ENCODE measurements at places on chromosomes 12 and 14.

DNA sequence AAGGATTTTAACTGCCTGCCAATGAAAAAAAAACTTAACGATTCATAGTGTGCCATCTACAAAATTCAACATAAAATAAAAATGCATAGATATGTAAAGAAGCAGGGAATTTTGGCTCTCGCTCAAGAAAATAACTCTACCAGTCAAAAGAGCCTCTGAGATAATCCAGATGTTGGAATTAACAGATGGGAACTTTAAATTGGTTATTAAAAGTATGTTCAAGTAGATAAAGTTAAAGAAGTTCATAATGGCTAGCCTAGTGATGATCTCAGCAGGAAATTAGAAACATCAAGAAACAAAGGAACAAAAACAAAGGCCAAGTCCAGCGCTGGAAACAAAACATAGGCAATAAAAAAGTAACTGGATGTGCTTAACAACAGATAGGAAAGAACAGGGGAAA is 23.1 kb downstream of the PIK3C2G start:
- DNase-seq: no peak

- DNase-seq: no peak
Observed at GRCh38 chr12:108605000-108605689, 7.3 kb upstream of the TMEM119 start.

GRCh38 chr14:104578321-104578720 is 1.2 kb upstream of the C14orf180 start:
- DNase-seq: no peak

DNA sequence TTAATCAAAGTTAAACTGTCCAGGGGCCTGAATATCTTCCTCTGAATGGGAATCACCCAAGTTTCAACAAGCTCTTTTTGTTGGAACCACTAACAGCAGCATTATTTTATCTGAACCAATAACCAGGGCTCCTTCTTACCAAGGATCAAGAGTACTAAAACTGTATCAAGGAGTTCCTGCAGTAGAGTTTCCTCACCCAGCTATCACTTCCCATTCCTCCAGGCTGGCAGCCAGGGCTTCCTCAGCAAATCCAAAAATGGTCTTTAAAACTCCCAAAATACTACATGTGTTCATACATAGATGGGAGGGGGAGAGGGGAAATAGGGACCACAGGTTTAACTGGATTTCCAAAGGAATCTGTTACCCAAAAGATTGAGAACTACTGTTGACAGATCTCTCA is 10.5 kb downstream of the FMNL3 start:
- DNase-seq: no peak

DNA sequence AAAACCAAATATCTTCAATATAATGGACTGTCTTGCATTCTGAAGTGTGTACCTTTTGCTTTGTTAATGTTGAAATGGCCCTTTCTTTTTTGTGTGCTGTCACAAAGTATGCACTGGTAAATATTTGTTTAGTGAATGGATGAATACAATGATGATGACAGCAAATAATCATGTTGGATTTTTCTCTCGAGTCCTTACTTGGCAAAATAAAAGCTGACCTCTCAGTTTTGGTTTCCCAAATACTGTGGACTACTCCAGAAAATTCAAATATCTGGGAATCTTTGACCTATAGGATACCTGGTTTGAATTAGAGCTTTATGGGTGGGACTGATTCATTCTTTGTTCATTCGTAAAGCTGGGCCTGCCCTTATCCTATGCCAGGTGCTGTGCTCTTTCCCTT is 5.5 kb downstream of the UBE3B start:
- no peak for DNase-seq

- no peak for DNase-seq
Observed at GRCh38 chr14:74290415-74290814, 12.3 kb downstream of the ABCD4 start.

DNA sequence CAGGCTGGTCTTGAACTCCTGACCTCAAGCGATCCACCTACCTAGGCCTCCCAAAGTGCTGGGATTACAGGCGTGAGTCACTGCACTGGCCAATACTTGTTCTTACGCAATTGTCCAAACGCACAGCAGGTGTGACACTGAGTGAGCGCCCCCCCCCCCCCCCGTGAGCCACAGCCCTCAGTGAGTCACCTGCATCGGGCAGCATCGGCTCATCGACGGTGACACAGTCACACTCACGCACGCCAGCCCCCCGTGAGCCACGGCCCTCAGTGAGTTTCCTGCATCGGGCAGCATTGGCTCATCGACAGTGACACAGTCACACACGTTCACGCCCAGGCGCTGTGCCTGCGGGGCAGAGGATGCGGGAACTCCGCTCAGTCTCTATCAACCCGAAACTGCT is 42.5 kb downstream of the GALNT9 start:
- no peak for DNase-seq

- no peak for DNase-seq
Observed at GRCh38 chr12:68978678-68979077, 45.7 kb upstream of the CPM start.

DNA sequence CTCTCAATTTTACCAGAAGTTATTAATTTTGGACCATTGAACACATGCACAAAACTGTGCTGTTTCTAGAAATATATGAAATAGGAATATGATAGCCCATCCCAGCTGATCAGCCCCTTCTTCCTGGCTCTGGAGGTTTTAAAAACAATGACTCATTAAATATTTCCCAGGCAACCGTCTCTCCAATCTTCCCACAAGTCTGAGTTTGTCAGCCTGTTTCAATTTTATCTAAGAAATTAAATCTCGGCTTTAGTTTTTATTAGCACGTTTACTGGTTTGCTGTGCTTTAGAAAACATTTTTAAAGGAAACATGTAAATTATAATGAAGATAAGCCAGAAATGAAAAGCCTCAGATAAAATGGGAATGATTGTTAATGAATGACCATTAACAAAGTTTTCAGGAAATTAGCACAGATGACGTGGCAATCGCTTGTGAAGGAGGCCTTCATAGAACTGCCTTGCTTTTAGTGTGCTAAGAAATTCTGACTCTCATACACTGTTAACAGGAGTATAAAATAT is 89.3 kb upstream of the RAP1B start:
- DNase-seq: no peak

- no peak for DNase-seq
Observed at GRCh38 chr14:61517911-61518384, 177.4 kb upstream of the HIF1A start.

GRCh38 chr14:59336098-59336497 is 129.1 kb downstream of the GPR135 start:
- no peak for DNase-seq

- DNase-seq: no peak
Observed at GRCh38 chr14:105854600-105855245, 328.3 kb downstream of the TMEM121 start.

- DNase-seq: no peak
Observed at GRCh38 chr14:26528415-26529182, 69.2 kb downstream of the NOVA1 start.

DNA sequence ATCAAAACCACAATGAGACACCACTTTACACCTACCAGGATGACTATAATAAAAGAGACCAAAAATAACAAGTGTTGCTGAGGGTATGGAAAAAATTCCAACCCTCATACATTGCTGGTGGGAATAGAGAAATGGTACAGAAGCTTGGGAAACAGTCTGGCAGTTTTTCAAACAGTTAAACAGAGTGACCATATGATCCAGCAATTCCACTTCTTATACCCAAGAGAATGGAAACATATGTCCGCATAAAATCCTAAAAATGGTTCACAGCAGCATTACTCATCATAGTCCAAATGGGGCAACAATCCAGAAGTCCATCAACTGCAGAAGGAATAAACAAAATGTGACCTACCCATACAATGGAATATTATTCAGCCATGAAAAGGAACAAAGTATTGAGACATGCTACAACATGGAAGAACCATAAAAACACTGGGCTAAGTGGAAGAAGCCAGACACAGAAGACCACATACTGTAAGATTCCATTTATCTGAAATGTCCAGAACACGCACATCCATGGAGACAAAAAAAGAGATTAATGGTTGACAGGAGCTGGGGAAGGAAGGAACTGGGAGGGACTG is 44.5 kb downstream of the CHGA start:
- DNase-seq: no peak

GRCh38 chr12:85803231-85803630 is 33.0 kb downstream of the RASSF9 start:
- DNase-seq: no peak

GRCh38 chr14:22761734-22762133 is 4.8 kb upstream of the OXA1L start:
- DNase-seq: no peak

DNA sequence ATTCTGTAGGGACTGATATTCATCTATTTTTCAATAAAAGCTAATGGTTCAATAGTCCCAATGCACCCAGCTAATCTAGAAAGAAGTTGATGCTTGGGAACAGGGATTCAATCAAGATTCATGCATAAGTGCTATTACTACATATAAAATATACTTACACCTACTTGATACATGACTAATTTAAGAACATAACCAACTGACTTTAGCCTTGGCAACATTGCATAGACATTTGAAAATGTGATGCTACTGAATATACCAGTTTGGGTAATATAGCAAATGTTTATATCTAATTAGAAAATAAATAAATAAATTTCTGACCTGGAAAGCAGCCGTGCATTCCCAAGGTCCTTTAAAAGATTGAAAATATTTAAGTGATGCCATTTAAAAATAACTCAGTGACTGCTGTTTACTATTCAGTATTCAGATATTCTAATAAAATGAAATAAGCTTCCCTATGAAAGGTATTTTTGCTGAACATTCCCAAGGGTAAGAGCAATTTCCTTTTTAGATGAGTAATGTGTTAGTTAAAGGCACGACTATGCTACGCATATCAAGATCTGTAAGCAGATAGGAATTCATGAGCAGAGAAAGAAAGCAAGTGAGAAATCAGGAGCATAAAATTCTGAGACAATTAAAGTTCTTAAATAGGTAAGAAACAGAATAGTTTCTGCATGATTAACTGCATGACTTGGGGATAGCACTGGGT is 160.6 kb upstream of the SYT1 start:
- DNase-seq: no peak

DNA sequence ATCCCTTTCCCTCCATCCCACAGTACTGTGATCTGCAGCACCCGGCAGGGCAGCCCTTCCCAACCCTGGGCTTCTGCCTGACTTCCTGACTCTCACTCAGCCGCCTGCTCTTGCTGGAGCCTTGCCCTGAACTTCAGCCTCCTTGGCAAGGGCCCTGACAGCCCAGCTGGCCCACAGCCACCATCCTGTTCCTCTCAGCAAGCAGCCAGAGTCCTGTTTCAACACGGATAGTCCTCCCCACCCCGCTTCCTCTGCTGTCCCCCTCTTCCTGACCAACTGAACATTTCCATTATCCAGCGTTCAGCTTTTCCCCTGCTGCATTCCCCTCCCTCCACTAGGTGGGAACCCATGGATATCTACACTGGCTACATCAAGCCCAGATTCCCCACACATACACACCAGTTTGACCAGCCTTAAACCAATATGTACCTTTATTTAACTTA is 74.0 kb upstream of the MDM1 start:
- no peak for DNase-seq

- no peak for DNase-seq
Observed at GRCh38 chr12:5388581-5389535, 43.0 kb upstream of the NTF3 start.

GRCh38 chr14:75449696-75450095 is 21.9 kb downstream of the JDP2 start:
- DNase-seq: no peak

- DNase-seq: no peak
Observed at GRCh38 chr12:23525450-23526072, 423.9 kb downstream of the SOX5 start.

DNA sequence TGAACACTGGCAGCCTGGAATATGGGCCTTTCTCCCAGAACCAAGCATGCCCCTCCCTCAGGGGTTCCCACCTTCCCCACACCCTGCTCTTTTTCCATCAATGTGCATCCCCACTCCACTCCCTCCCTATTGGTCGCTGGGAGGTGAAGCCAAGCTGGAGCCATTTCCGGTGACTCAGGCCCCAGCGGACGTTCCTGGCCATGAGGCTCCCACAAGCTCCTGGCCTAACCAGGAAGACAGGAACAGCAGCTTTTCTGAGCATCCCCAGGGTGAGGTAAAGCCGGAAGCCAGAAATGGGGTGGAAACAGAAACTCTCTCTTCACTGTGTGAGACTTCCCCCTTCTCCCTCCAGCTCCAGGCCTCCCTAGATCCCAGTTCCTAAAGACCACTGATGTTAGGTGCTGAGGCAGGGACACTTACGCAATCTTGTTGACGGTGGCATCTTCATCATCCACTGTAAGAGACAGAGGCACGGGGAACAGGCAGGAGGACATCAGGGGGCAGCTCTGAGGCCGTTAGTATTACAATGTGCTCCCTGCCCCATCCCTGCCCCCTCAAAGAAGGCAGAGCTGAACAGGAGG is 5.1 kb downstream of the LMBR1L start:
- no peak for DNase-seq

- peak; percentile 63 for DNase-seq
Observed at GRCh38 chr12:125065021-125065918, at the start of gene AACS. TSS of gene AACS (plus strand) at chr12:125065435. CDS start at chr12:125065585, 150 bp downstream.

- no peak for DNase-seq
Observed at GRCh38 chr12:3085341-3086139, 8.4 kb downstream of the TSPAN9 start.

- no peak for DNase-seq
Observed at GRCh38 chr12:65510584-65511050, 232.1 kb downstream of the MSRB3 start.

DNA sequence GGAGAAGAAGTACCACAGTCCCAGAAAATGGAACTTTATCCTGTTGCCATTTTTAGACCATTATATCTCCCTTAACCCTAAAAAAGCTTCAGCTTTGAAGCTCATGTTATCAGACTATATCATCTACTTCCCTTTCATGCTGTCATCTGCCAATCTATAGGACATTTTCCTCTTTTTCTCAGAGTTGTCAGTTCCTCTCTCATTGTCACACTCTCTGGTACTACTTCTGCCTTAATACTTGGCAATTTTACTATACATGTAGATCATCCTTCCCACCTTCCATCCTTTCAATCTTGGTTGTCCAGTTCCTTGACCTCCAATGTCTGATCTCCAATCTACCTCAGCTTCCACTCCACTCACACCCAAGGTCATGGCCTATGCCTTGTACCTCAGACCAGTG is 57.4 kb downstream of the SLC15A5 start:
- no peak for DNase-seq

- DNase-seq: no peak
Observed at GRCh38 chr12:94678379-94678778, 28.0 kb upstream of the TMCC3 start.

Measured in stimulated activated CD4-positive, alpha-beta T cell treated with anti-CD3 and anti-CD28 coated beads, TNF-alpha, amount 100 ng/mL, for 4 hours (primary cell).